Activated naive CD8-positive, alpha-beta T cell treated with anti-CD3 and anti-CD28 coated beads, Interleukin-2, amount 50 U/mL, for 24 hours (primary cell): ENCODE measurements at places on chromosomes 11 and 22.

- DNase-seq, result no peak
Measured at GRCh38 chr11:95058621-95059020, 8.1 kb upstream of the SRSF8 start.

GRCh38 chr11:134862587-134863195 lies 450.6 kb upstream of the B3GAT1 start:
- DNase-seq, result no peak

GRCh38 chr11:64619811-64620380 lies 28.9 kb downstream of the SLC22A12 start:
- DNase-seq, result no peak

DNA sequence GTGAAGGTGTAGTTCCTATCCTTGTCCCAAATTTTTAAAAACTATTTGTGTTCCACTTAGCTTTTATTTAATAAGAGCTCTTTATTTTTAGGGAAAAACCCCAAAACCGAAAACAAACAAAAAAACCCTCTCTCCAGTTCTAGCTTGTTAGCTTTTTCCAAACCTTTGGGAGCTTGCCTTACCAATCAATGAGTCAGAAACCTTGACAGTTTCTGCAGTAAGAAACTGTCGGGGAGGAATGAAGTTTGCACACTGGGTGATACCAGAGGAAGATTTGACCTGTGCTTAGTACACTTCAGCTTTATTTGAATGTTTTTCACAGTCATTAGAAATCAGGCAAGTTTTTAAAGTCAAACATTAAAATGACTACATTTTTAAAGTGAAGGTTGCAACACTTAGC lies 105.0 kb downstream of the FAT3 start:
- no peak for DNase-seq

GRCh38 chr11:45930031-45930794 lies 7.8 kb downstream of the LARGE2 start:
- DNase-seq, result peak; percentile 32

DNA sequence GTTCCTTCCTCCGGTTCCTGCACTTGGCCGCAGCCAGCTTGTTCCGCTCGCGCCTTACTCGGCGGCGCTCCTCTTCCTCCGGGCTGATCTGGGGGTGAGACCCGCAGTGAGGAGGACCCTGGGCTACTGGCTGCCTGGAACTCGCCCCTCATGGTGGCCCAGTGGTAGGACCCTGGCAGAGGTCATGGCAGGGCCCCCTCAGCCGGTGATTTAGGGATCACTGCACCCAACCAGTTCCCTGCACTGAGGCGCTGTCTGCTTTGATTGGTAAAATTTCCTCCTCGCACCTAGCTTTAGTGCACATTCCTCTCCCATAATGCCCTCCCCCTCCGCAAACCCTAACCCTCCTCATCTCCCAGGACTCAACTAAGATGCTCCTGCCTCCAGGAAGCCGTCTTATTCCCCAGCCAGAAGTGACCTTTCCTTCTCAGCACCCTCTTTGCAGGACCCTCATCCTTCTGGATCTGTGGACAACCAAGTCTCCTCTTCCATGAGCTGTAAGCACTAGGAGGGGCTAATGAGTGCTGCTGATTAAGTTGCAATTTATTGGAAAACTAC lies 3.6 kb downstream of the CCDC85B start:
- DNase-seq, result peak; percentile 46

DNA sequence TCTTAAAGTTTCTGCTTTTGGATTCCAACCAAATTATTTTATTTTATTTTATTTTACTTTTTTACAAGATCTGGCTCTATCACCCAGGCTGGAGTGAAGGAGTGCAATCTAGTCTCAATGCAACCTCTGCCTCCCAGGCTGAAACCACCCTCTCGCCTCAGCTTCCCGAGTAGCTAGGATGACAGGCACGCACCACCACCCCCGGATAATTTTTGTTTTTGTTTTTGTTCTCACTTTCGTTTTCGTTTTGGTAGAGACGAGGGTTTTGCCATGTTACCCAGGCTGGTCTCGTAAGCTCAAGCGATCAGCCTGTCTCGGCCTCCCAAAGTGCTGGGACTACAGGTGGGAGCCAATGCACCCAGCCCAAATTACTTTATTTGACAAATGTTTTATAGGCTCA lies 219.8 kb downstream of the ETS1 start:
- DNase-seq, result no peak

DNA sequence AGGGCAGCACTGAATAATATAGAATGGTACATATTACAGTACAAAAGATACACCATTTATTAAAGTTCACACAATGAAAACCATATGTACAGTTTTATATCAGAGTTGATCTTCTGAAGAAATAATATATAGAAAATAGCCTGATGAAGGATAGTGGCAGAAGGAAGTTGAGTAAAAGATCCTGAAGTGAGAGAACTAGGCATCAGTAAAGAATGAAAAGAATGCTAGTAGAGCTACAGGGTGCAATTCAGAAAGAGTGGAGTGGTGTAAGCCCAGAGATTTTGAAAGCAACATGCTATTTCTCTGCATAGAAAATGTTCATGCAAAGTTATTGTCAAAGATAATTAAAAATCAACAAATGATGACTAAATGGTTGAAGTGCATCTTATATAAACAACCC lies 1552.7 kb upstream of the TENM4 start:
- no peak for DNase-seq

GRCh38 chr11:14042686-14043465 lies 80.4 kb downstream of the SPON1 start:
- no peak for DNase-seq

DNA sequence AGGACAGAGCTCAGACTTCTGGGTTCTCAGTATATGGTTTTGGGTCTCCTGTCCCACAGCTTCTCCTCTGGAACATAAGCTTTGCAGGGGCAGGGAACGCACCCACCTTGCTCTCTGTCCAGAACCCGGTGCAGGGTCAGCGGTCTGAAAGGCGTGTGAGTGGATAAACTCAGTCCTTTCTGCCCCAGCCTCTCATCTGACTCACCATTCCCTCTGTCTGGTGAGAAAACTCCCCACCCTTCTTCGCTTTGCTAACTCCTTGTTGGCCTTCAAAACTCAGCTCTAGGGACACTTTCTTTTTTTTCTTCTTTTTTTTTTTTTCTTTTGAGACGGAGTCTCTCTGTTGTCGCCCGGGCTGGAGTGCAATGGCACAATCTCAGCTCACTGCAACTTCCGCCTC lies 68.9 kb upstream of the NUP50 start:
- no peak for DNase-seq

GRCh38 chr22:17476838-17477237 lies 86.5 kb upstream of the SLC25A18 start:
- DNase-seq, result no peak

DNA sequence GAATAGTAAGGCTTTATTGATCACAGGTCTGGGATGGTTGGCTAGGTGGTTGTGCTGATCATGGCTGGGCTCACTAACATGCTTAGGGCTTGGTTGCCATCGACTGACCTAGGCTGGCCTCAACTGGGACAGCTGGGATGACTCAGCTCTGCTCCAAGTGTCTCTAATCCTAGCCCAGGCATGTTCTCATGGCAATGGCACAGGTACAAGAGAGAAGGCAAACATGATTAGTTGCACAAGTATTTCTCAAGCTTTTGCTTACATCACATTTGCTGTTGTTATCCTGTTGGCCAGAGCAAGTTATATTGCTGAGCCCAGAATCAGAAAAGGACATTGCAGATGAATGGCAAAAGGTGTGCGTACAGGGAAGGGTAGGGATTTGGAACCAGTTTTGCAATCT lies 68.5 kb upstream of the SLC35C1 start:
- no peak for DNase-seq

DNA sequence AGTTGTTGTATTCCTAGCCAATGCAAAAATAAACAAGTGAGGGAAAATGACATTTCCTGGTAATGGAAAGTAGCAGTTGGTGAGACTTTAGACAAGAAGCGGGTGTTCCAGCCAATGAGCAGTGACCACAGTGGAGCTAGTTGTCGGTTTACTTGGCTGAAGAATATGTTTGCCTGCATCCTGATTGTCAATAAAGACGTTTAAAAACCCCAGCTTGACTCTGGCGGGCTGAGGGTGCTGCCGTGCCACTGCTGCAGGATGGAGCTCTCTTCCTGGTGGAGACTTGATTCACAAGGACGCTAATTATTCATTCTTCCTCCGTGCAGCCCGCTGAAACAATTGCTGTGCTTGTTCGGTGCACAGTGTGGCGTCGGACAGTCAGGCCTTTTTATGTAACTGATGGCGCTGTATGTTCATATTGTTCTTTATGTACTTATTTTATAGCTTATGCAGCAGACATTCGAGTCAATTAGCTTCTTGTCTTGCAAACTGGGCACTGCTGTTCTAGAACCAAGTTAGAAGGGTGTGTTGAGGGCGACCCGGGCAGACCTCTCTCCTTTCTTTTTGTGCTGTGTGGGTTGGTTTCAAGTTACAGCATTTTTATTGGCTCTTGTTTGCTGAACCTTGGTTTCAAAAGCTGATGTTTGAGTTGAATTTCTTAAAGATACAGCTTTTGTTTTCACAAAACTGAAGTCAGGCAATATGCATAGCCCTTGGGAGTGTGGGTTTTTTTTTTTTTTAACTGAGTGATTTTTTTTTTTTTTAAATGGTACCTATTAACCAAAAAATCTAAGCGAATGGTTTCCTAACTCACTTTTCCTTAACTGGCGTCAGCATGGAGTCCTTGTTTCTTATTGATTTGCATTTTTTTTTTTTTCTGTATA lies 153.9 kb downstream of the TEAD1 start:
- DNase-seq, result no peak

DNA sequence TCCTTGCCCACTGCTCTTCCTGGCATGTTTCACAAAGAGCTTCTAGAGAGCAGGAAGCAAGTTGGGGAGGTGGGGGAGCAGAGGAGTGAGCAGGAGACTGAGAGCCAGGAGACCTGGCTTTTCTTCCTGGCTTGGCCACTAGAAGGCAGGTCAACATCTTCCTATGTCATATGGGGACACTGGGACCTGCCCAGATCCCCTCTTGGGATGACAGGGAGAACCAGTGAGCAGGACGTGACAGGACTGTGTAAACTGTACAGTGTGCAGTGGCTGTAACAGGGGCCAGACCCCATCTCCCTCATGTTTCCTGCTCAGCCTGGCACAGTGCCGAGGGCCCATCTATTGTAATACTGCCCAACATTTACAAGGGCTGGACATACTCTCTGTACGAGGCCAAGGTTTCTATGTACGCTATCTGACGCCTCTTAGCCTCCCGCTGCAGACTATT lies 29.4 kb downstream of the GDPD5 start:
- no peak for DNase-seq

GRCh38 chr11:70080763-70081162 lies 2.6 kb downstream of the ANO1 start:
- no peak for DNase-seq

DNA sequence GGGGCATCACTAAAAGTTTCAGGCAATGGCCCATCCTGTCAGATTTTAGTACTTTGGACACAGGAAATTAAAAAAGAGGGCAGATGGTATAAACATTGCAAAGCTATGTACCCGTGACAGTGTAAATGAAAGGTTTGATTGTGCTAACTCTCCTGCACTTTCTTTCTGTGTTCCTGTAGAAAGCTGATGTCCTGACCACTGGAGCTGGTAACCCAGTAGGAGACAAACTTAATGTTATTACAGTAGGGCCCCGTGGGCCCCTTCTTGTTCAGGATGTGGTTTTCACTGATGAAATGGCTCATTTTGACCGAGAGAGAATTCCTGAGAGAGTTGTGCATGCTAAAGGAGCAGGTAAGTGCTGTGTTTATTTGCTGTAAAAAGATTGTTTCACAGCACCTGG lies 10.3 kb downstream of the CAT start:
- DNase-seq, result no peak

DNA sequence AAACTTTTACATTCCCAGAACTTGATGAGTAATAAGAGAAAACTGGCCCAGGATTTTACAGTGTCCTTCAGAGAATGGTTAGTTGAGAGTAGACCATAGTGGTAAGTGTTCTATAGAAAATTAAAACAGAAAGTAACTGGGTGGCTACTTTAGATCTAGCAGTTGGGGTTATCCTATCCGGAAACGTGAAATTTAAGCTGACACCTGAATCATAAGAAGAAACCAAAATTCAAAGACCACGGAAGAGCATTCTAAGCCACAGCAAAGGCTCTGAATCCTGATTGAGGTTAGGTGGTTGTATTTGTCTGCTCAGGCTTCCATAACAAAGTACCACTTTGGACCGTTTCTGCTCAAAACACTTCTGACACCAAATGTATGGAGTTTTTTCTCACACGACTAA lies 34.0 kb downstream of the TTC17 start:
- DNase-seq, result no peak

GRCh38 chr22:24416095-24416494 lies 11.3 kb upstream of the ADORA2A start:
- no peak for DNase-seq

DNA sequence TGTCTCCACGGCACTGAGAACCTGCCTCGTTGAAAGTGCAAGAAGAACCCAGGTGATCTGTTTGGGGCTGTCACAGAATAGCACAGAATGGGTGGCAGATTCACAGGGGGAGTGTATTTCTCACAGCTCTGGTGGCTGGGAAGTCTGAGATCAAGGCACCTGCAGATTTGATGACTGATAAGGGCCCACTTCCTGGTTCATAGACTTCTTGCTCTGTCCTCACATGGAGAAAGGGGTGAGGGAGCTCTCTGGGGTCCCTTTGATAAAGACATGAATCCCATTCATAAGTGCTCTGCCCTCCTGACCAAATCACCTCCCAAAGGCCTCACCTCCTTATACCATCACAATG lies 198.5 kb upstream of the SORL1-AS1 start:
- no peak for DNase-seq

GRCh38 chr22:37237371-37238268 lies 6.4 kb downstream of the RAC2 start:
- DNase-seq, result peak; percentile 8

DNA sequence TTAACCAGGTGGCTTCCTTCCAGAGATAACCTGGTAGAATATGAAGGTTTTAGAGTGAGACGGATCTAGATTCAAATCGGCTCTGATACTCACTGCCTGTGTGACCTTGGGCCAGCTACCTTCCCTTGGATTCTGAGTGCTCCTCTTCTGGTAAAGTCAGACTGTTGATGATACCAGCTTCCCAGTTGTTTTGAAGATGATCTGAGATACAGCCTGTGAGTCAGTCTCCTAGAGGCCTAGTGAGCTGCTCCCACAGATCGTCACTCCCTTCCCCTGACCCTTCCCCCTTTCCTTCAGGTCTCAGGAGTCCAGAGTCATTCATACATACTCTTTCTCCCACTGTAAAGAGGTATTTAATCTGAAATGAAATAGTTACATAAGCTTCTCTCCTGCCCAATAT lies 207.8 kb downstream of the GRIK4 start:
- no peak for DNase-seq

- no peak for DNase-seq
Measured at GRCh38 chr11:131723088-131723487, 352.7 kb downstream of the NTM start.

DNA sequence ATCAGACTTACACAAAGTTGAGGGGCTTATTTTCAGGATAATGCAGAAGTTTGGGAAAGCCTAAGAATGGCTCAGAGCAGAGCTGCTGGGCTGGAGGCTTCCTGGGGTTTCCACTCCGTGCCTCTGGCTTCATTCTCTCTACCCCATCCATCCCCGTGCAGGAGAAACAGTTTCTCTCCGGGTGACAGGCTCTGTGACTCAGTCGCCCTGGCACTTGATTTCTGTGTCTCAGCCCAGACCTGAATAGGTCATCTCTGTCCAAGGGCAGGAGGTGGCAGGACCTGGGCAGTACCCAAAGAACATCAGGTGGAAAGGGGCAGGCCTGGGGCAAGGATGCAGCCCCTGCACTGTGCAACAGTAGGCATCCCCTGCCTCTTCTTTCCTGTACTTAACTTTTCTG lies 38.4 kb upstream of the RTL6 start:
- DNase-seq, result no peak

GRCh38 chr22:39362932-39363331 lies 13.1 kb downstream of the SYNGR1 start:
- no peak for DNase-seq

GRCh38 chr11:14969901-14970323 lies 2.2 kb downstream of the CALCA start:
- peak; percentile 81 for DNase-seq
